Urinary bladder (tissue), 4 donors: ENCODE measurements at places on chromosomes 2 and 18.

DNA sequence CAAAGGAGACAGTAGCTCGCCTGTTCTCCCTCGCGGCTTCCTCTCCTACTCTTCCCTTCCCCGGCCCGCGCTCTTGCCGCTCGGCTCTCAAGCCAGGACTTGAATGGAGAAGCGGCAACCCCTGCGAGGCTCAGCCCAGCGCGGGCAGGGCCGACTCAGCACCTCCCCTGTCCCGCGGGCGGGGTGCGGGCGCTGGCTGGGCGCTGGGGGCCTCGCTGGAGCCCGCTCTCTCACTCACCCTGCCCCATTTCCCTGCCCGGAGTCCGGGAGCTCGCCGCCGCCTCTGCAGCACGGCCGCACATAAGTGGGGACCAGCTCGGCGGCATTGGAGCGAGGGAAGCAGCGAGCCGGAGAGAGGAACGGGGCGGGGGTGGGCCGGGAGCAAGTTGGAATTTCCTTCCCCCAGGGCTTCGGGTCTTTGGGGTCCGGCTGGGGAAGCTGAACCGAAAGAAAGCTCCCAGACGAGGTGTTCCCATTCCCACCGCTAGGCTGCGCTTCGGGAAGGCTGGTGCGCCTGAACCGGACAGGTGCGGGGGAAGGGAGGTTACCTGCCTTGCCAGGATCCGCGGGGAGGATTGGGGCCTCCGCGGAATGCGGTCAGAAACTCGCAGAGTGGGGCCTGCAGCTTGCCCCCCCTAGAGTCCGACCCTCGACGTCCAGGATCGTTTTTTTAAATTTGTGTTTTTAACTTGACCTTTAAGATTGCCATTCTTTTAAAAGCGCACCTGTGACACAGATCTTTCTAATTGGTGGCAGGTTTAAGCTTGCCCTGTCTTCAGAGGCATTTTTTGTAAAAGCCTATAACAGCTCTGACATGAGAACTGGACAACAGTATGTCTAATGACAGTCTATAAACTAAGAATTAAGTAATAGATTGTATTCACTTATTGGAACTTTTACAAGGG lies at the start of gene COBLL1:
Gene COBLL1, minus strand, starts transcription at position 105 of the 905 bp plus-strand sequence. CDS start 627 bp downstream, outside the sequence.
- peak; percentile 74 for DNase-seq

GRCh38 chr2:239990966-239991365 lies 34.2 kb downstream of the NDUFA10 start:
- no peak for DNase-seq

DNA sequence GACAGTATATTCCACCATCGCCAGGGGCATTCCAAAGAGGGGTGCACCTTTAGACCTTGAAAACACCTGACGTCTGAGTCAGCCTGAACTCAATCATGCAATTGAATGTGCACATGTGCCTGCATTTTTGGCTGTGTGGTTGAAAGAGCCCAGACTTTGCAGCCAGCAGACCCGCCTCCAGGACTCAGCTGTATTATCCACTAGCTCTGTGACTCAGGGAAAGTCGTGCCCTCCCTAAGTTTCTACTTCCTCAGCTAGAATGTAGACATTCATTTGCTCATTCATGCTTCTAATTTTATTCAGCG lies 94.2 kb downstream of the LRRC30 start:
- no peak for DNase-seq

GRCh38 chr2:136251197-136251884 lies 133.4 kb upstream of the CXCR4 start:
- DNase-seq = no peak

- no peak for DNase-seq
These were observed 33.2 kb upstream of the FOSL2 start for GRCh38 chr2:28359222-28360057.

DNA sequence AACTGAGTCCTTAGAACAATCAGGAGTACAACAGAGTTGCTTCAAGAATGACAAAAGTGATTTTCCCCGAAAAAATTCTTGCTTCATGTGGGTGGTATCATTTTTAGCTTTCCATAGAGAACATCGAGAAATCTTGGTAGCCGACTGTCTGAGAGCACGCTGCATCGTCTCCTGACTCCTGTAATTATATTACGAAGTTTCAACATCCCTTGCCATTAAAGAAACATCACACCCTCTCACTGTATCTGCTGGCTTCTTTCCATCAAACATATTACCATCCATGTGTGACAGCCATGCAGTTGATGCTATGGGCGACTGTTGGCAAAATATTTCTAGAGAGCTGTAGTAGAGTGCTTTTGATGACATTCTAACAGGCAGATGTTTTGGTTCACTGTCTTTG lies 311.2 kb downstream of the CMPK2 start:
- no peak for DNase-seq

DNA sequence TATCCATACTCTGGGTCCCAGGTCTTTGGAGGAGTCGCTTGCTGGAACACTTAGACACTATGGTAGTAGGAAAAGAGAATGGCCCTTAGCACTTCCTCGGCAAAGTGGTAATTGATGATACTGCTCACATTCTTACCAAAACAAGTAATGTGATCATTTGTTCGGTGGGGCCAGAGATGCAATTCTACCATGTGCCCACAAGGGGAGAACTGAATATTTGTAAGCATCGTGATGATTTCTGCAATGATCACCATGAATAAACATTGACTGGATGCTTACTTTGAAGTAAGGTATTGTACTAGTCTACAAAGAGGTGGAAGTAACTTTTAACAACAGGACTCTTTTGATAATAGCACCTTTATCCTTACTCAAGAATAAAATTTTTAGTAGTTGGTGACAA lies 109.7 kb downstream of the CD8B2 start:
- no peak for DNase-seq

- DNase-seq = no peak
These were observed 46.5 kb downstream of the RNF144A start for GRCh38 chr2:6963727-6964126.

- no peak for DNase-seq
These were observed 9.1 kb upstream of the DAW1 start for GRCh38 chr2:227862227-227862740.

- no peak for DNase-seq
These were observed 48.4 kb downstream of the RBBP8 start for GRCh38 chr18:22981274-22982133.

DNA sequence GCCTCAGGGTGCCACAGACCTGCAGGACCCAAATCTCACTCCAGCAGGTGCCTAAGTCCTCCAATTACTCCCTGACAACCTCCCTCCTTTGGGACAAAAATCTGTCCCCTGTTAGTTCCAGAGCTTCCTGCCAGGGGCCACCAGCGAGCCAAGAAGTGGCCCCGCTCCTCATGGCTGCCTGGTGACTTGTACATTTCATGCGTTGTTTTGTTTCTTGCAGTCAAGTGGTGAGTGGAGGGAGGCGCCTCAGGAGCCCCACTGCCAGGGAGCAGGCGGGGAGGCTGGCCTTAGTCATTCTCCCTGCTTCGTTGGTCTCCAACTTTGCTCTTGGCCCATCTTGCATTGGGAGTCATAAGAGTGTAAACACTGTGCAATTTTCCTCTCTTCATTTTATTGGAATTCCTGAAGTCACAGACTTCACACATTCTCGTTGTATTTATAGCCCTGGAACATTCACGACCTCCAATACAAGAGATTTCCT lies 81.3 kb downstream of the KCNF1 start:
- no peak for DNase-seq

GRCh38 chr2:88930659-88931058 lies 239.2 kb downstream of the RPIA start:
- no peak for DNase-seq

DNA sequence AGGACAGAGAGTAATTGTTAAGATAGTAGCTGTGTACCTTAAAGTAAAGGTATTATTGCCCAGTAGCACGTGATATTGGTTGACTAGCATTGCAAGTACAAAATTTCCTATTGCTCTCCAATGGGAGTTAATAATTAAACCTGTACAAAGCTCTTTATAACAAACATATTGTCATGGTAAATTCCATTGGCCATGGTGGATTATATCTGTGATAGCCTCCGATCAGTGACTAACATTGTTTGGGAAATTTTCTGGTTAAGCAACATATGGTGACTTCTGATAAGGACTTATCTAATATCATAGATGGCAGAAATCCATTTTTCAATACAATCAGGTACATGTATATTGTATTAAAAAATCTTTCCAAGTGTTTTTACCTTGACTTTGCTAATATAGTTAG lies 360.8 kb downstream of the DCC start:
- no peak for DNase-seq

GRCh38 chr2:207164006-207164831 lies 1.5 kb downstream of the KLF7 start:
- peak; percentile 32 for DNase-seq

DNA sequence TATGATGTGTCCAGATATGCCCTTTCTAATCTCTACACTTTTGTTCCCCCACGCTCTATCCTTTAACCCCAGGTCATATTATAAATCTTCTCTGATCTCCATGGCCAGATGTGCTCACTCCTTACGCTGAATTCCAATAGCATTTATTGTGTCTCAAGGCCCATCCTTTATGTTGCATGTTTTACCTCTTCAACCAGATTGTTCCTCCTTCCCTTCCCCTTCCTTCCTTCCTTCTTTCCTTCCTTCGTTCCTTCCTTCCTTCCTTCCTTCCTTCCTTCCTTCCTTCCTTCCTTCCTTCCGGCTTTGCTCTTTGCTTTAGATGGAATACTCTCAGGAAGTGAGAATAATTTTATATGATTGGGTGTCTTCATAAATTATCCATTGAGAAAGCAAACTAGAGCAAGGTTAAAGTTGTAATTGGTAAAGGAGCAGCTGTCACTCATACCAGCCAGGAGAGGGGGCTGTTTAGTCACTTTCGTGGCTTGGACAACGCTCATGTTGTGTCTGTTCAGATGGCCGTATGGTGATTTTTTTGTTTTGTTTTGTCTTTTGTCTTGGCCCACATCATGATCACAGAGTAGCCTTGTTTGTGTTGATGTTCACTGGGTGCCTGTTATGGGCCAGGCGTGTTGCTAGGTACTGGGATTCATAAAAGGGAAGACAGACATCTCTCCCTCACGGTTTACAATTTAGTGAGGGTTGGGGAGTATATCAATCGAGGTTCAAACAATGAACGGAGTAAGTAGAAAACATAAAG lies 68.0 kb downstream of the DAW1 start:
- no peak for DNase-seq

DNA sequence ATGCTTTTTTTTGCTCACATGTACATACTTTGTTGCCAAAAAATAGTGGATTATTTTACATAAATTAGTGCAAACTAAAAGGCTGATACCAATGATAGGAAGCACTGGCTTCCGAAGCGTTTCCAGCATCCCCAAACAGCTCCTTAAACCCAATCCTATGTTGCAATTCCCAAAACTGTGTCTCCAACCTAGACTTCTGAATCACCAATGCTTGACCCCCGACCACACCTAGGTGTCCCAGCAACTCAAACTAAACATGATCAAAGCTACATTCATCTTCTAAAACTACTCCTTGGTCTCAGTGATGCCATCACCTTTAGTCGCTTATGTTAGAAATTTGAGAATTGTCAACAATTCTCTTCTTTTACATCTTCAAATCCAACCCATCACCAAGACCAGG lies 13.4 kb downstream of the ATP8B1 start:
- DNase-seq = no peak
